Skin of body (tissue), 3 donors: ENCODE measurements at places on chromosomes 1 and 21. TPM values are rescaled to one million over a fixed set of nuclear protein-coding genes. Genes with fewer than 3 reads are reported as not detected.

GRCh38 chr1:234573711-234574299, 36.2 kb downstream of the IRF2BP2 start:
- DNase-seq = no peak

GRCh38 chr1:7360526-7360925, 410.6 kb upstream of the VAMP3 start:
- DNase-seq = no peak

DNA sequence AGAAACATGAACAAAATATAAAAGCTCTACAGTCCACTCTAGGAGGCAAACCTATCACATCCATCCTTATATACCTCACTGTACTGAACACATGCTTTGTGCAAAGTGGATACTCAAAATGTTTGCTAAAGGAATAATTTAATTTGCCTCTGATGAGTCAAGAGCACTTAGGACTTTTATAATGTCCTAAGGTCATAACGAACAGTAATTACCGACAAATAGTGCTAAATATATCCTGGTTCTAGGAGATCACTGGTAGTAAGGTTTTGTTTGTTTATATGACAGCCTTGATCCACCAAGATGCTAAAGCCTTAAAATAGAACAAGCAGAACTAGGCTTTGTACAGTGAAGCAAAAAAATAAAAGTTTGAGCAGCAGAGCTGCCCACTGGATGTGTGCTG, 70.6 kb downstream of the GADD45A start:
- no peak for DNase-seq

- DNase-seq = no peak
These were observed 83.2 kb upstream of the PPM1J start for GRCh38 chr1:112798292-112798691.

Gene LCE1B
- 1.9 TPM for total RNA-seq

- DNase-seq = peak; percentile 23
These were observed 26.5 kb upstream of the PLXNA2 start for GRCh38 chr1:208270651-208271141.

Gene OR2G6
- not detected for total RNA-seq

GRCh38 chr1:232718928-232719927, 86.0 kb upstream of the MAP10 start:
- DNase-seq = no peak

DNA sequence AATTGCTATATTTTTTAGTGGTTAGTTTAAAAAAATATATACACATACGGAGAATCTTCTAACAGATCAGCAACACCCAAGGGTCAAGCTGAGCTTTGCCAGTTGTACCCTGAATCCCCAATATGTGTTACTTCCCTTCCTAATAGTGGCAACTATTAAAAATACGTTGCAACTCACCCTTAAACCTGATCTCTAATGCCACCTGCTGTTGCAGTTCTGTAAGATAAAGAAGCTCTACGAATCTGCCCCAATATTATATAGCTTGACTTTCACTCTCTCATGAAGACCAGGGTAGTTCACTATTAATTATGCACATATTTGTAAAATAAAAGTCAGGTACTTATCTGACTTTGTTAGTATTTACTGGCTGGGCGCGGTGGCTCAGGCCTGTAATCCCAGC, 58.4 kb downstream of the ASH1L start:
- no peak for DNase-seq

DNA sequence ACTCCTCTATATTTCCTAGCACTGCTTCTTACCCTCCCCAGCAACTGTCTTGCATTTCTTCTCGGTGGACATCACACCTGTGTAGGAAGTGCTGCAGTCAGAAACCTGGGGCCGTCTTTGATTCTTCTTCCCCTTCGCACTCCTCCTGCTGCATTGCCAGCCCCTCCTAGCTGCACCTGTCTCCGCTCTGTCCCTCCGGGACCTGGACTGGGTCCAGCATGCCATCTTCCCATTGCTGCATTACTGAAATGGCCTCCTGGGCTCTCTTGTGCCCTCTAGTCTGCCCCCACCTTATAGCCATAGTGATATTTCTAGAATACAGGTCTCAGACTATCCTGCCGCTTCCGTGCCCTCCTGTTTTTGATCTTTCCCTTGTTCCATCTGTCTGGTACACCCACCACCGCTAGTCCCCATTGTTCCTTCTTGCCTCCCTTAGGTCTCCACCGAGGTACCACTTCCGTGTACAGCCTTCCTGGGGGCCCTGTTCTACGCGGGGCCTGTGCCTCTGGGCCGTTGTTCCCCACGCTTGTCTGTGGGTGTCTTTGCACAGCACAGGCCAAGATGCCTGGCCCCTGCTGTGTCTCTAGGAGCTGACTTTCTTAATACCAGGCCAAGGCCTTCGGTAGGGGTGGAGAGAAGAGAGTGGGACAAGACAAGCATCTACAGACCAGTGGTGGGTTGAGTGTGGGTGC, 107.6 kb downstream of the GALNT2 start:
- DNase-seq = no peak

Gene CLEC20A
- not detected for total RNA-seq

GRCh38 chr1:211361202-211361601, 34.6 kb downstream of the TRAF5 start:
- DNase-seq = no peak

- DNase-seq = no peak
These were observed 4.7 kb upstream of the SLFNL1 start for GRCh38 chr1:41025979-41026819.

GRCh38 chr1:91799863-91800262, 86.1 kb downstream of the TGFBR3 start:
- DNase-seq = no peak

DNA sequence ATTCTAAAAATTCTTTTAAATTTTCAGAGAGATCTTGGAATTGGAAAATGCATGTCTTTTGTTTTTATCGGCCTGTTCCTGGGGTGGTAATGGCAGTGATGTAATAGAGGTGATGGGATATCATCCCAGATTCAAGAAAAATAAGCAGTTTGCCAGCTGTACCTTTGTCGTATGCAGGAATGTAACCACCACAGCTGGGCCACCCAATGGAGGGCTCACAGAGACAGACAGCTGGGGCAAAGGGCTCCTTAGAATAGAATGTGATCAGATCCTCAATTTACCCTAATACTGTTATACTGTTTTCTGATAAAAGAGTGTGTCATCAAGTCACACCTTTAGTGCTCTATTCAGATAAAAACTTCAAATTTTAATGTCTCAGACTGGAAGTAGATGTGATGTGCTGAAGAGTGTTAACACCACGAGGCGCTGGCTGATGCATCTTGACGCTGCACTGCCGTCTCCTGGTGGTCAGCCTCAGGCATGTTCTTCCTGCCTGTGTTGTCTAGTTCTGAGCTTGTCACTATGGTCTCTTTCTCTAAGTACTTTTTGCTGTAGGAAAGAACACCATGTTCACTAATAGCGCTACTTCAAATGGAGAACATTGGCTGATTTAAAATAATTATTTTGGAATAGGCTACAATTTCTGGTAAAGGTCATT, 78.8 kb downstream of the C1orf21 start:
- DNase-seq = no peak

DNA sequence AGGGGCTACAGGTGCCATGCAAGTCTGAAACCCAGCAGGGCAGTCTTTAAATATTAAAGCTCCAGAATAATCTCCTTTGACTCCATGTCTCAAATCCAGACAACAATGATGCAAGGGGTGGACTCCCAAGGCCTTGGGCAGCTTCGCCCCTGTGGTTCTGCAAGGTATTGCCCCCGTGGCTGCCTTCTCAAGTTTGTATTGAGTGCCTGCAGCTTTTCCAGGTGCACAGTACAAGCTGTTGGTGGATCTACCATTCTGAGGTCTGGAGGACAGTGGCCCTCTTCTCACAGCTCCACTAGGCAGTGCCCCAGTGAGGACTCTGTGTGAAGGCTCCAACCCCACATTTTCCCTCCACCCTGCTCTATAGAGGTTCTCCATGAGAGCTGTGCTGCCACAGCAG, 3.7 kb upstream of the MROH9 start:
- no peak for DNase-seq

Gene TFF3
- 5.1 TPM for total RNA-seq

- no peak for DNase-seq
These were observed 642 bp downstream of the MLLT11 start for GRCh38 chr1:151060657-151061421.

DNA sequence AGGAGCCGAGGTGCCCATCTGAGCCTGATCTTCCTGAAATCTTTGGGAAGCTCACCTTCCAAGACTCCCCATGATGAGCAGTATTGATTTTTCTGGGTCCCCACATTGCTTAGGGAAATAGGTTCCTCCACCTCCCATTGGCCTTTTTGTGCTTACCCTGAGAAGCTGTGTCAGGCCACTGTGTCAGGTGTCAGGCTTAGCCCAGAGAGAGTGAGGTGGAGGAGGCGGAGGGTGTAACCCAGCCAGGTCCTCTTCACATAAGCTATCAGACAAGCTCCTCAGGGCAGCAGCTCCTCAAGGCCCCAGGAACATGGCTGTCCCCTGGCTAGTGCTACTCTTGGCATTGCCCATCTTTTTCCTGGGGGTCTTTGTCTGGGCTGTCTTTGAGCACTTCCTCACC, 352 bp downstream of the AADACL4 start:
- DNase-seq = no peak

Gene FCRL2
- total RNA-seq = 0.20 TPM

GRCh38 chr1:205582046-205582445, 49.8 kb downstream of the ELK4 start:
- DNase-seq = no peak

DNA sequence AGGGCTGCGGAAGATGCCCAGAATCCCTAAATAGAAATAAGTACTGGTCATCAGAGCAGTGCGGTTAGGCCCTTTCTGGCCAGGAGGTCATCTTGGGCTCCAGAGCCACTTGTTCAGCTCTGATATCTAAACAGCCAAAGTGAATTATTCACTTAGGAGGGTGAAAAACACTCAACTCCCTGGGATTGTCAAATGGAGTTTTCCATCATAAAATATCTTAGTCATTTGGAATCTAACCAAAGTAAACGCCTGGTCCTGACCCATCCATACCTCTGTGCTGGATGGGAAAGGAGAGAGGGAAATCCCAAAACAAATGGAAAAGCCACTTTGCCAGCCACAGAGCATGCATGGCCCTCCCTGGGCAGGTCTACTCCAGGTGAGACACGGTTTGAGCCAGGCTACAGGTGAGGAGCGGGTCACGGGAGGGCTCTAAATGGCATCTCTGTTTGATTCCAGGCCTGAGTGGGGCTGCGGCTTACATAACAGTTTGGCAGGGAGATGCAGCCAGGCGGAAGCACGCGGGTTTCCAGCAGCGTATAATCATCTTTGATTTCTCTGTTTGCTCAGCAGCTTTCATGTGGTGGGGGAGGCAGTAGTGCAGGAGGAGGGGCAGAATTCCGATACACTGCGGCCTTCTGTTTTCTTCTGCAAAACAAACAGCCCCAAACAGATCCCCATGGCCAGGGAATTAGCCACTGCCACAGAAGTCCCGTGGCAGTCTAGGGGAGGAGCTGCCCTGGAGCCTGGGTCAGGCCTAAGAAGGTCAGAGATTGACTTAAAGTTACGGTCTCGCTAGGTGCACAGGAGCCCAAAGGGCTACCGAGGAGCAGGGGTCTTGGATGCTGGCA, 59.1 kb upstream of the ZNF648 start:
- DNase-seq = no peak

Gene SH2D2A
- total RNA-seq = 0.89 TPM

DNA sequence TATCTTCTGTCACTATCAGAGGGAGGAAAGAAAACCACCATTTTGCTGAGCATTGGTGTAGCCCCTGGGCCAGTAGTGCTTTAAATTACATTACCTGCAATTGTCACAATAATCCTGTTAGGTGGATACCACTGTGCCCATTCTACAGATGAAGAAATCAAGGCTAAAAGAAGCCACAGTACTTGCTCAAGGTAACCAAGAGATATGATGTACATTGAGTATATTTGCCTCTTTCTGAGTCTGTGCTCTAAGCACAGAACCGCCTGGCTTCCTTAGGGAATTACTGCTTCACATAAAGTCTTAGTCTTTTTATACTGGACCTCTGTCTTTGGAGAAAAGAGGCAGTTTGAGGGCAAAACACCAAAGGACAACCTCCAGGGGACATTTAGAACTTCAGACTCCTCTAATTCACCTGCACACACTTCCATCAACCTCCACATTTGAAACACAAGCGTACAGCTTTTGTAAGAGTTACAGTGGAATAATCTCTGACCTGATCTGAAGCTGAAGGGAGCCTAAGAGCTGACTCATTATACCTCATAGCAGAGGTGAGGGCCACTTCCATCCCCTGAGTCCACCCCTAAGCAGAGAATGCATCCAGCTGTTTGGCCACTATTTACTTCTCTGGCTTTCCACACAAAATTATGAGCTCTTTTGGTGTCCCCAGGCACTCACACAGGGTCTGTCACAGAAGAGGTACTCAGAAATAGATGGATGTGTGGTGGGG, 61.8 kb downstream of the PLPP3 start:
- no peak for DNase-seq

GRCh38 chr21:35663856-35664606, 396.3 kb downstream of the SETD4 start:
- no peak for DNase-seq

DNA sequence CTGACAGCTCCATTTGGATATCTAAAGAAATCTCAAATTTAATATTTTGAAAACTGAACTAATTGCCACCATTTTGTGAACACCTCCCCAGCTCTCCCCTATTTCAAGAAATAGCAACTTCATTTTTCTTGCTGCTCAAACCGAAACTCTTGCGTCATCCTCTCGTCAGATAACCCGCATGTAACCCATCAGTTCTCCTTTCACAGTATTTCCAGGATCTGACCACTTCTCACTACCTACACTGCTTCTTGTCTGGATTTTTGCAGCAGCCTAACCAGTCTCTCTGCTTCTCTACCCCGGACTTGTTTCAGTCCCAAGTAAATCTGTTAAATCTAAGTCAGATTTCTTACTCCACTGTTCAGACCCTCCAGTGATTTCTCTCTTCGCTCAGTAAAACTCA, 75.6 kb downstream of the MTR start:
- no peak for DNase-seq

Gene PGLYRP3
- total RNA-seq = 4.4 TPM

- no peak for DNase-seq
These were observed 173.0 kb downstream of the GABPA start for GRCh38 chr21:25907573-25908275.

DNA sequence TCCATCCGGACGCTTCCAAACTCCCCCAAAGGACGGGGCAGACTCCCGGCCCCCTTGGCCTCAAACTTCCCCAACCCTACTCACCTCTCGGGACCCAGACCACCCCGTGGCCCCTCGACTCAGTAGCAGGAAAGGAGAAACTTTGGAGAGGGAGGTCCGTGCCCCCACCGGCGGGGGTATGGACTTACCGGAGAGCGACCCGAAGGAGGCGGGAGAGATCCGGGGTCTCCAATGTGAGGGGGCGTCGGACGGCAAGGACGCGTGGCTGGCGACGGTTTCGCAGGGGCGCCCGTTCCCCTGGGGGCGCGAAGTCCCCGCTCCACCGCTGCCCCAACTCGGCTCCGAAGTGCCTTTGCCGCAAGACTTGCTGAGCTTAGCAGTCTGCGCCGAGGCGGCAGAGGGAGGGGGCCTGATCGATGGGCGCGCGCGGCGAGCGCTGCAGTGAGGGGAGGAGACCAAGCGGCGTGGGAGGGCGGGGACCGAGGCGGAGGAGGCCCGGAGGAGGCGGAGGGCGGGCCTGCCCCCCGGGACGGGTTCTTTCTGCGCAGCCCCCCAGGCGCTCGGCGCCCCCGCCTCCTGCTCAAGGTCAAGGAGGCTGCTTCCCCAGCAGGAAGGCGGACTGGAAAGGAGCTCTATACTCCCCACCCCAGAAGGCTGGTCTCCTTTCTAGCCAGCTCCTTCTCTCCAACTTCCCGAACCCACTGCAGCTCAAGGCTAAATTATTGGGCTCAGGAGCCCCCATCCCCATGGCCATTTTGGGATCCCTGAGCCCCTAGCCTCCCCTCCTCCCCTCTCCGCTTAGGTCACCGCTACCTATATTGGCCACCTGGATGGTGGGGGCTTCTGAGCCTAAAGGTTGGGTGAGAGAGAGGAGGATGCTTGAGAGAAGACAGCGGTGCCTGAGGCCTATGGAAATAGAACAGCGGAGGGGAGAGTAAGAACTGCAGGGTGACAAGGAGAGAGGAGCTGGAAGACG, at the start of gene SYT2:
Gene SYT2, minus strand, starts transcription at position 385 of the 976 bp plus-strand sequence. CDS start 104,682 bp downstream, outside the sequence.
- DNase-seq = no peak

Gene ZBTB7B
- 25.5 TPM for total RNA-seq
